ENCODE measurements at places on chromosomes 3 and 15. TPM values are rescaled to one million over a fixed set of nuclear protein-coding genes. Genes with fewer than 3 reads are reported as not detected.

The GOLGA8J gene
- polyA plus RNA-seq, result not detected

The MORC1 gene
- not detected for polyA plus RNA-seq

DNA sequence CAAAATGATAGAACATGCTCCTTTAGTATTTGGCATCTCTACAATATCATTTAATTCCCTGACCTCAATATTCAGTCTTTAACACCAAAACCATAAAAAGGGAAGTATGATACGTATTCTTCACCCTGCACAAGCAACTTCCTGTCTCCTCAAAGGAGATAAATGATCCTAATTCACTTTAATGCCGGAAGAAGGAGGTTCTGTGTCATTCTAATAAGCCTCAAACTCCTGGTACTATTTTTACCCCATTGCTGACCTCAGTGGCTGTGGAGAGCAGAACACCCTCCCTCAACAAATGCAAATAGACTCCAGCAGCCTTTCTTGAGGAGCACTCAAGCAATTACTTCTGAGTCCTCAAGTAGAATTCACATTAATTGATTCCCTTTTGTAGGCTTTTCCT is 173.3 kb downstream of the TMEM108 start:
- peak; percentile 54 for DNase-seq

GRCh38 chr3:186461141-186461540 is 83.0 kb downstream of the CRYGS start:
- no peak for DNase-seq

- no peak for DNase-seq
Measured at GRCh38 chr3:20072422-20072821, 32.2 kb downstream of the KAT2B start.

DNA sequence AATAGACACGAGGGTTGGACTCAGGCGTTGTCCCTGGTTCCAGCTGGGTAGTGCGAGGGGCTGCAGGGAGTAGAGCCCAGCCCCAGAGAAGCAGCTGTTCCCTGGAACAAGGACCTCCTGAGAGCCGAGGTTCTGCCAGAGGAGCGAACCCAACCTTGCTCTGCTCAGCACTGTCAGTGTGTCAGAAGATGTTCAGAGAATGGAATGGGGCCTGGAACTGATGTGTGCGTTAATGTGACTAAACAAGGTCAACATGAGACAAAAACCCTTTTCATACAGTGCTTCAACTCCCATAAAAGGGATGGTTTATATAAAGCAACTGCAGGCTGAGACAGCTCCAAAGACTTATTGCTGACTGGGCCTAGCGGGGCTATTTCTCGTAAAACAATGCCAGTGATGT is 35.5 kb upstream of the HACD2 start:
- no peak for DNase-seq

GRCh38 chr3:100103558-100104441 is 10.5 kb downstream of the FILIP1L start:
- DNase-seq, result no peak

The CASR gene
- not detected for polyA plus RNA-seq

GRCh38 chr15:99433757-99434450 is 131.9 kb upstream of the MEF2A start:
- no peak for DNase-seq

The LMAN1L gene
- 1.1 TPM for polyA plus RNA-seq

- DNase-seq, result peak; percentile 33
Measured at GRCh38 chr3:58249358-58250092, 11.9 kb downstream of the ABHD6 start.

GRCh38 chr15:58380280-58380945 is 51.4 kb upstream of the LIPC start:
- DNase-seq, result no peak

- no peak for DNase-seq
Measured at GRCh38 chr3:88076712-88077111, 17.7 kb downstream of the ZNF654 start.

The XYLB gene
- 0.19 TPM for polyA plus RNA-seq

The ELP6 gene
- polyA plus RNA-seq, result 29.4 TPM

GRCh38 chr15:45469441-45469840 is 53.1 kb downstream of the SLC30A4 start:
- no peak for DNase-seq

- DNase-seq, result no peak
Measured at GRCh38 chr3:143358793-143359491, 239.4 kb downstream of the CHST2 start.

GRCh38 chr15:77851691-77852090 is 219.0 kb upstream of the LINGO1 start:
- DNase-seq, result no peak

The HACL1 gene
- polyA plus RNA-seq, result 20.8 TPM

Data from B cell (primary cell).